ENCODE measurements at places on chromosomes 1 and 21.

GRCh38 chr1:14120895-14121294 is 420.9 kb downstream of the PRDM2 start:
- DNase-seq = no peak

GRCh38 chr1:32533792-32534327 is 5.4 kb upstream of the ZBTB8A start:
- DNase-seq = no peak

DNA sequence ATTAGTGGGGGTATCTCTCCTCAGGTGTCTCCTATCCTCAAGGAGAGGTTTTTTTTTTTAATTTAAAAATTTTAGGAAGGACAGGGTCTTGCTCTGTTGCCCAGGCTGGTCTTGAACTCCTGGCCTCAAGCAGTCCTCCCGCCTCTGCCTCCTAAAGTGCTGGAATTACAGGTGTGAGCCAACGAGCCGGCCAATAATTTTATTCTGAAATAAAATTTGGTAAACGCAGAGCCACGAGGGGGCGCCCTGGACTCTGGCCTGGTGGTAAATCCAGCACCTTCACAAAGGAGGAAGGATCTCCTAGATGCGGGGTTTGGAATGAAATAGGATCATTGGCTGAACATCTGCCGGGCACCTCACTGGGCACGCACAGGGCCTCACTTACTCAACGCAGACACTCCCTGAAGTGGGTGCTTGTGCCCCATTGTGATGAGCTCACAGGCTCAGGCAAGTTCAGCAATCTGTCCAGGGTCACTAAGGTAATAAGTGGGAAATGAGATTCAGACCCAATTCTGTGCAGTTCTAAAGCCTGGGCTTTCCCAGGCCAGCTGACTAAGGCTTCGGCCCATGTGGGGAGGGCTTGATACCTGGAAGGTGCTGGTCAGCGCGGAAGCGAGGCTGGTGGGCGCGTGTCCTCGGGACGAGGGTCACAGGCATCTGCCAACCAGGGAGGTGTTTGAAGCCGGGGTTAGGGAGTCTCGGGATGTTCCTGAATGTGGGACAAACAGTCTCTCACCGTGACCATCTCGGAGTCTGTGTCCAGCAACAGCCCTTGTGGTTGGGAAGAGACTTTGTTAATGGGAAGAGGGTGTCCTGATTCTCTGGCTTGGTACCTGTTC is 32.7 kb upstream of the ETV3 start:
- no peak for DNase-seq

- no peak for DNase-seq
Measured at GRCh38 chr21:23152130-23152529, 2153.9 kb downstream of the NCAM2 start.
